ENCODE measurements at places on chromosomes 11 and 22.

DNA sequence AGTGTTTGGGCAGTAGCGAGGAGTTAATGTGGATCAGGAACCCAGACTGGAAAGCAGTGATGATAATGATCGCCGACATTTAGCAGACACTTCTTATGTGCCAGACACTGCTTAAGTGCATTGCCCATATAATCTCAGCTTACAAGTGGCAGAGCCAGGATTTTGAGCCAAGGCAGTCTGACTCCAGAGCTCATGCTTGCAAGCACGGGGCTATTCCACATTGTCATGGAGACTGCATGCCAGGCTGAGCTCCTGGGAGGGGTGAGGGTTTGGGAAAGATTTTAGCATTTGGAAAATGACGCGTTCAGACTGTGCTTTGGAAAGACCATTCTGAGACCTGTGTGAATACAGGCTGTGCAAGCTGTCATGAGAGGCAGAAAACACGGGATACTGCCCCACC is 302.7 kb downstream of the DDX10 start:
- no peak for DNase-seq

DNA sequence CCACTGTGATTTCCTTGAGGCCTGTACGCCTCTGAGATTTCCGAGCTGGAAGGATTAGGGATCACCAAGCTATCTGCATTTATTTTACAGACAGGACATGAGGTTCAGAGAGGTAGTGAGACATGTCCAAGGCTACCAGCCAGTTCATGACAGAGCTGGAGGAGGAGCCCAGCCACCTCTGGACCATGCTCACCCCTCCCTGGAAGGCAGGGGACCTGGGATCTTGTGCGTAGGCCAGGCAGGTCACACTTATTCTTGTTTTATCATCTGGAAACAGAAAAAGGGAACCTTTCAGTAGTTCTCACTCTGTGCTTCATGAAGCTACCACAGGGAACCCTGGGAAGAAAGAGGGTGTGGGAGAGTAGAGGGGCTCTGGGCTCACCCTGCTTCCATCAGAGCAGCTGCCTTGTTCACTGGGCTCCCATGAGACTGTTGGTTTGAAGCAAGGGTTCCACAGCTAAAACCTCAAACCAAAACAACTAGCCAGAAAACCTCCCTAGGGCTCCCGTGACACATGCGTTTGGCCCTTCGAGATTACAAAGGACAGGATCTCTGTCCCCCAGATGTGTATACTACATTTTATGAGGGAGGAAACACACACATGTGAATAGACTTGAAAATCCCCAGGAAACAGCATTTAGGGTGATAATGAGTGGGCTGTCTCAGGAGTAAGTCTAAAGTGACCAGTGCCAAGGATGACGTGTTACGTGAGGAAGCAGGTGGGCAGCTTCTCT is 106.4 kb downstream of the DSCAML1 start:
- DNase-seq, result no peak

GRCh38 chr22:36884349-36885158 is 23.7 kb downstream of the NCF4 start:
- DNase-seq, result no peak

DNA sequence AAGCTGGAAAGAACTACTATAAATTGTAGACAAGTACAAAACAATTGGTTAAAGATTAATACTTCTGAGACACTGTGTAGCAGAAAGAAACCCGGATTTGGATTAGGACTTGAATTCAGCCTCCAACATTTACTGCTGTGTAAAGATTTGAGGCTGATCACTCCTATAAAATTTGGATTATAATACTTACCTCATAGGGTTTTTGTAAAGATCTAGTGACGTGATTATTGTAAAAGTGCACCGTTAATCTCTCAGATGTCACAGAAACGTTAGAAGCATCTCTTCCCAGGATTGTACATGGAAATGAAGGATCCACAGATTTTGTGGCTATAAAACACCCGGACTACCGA is 323 bp upstream of the HIKESHI start:
- no peak for DNase-seq

- DNase-seq, result no peak
Observed at GRCh38 chr11:34270711-34271110, 87.1 kb downstream of the ABTB2 start.

DNA sequence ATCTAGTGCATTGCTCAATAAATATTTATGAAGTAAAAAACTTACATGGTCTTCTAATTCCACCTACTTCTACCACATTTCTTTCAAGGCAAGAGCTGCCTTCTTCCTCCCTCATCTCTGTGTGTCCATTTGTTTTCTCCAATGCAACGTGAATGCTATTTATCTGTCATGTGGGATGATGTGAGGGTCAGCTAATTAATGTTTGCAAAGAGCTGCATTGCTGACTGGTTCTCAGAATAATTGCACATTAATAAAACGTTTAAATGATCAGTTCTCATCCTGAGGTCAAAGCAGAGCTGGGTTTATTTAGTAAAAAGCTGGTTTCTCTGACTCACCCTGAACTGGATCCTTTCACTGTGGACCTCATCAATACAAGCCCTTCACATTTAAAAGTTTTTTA is 8.7 kb downstream of the TENM4 start:
- no peak for DNase-seq

DNA sequence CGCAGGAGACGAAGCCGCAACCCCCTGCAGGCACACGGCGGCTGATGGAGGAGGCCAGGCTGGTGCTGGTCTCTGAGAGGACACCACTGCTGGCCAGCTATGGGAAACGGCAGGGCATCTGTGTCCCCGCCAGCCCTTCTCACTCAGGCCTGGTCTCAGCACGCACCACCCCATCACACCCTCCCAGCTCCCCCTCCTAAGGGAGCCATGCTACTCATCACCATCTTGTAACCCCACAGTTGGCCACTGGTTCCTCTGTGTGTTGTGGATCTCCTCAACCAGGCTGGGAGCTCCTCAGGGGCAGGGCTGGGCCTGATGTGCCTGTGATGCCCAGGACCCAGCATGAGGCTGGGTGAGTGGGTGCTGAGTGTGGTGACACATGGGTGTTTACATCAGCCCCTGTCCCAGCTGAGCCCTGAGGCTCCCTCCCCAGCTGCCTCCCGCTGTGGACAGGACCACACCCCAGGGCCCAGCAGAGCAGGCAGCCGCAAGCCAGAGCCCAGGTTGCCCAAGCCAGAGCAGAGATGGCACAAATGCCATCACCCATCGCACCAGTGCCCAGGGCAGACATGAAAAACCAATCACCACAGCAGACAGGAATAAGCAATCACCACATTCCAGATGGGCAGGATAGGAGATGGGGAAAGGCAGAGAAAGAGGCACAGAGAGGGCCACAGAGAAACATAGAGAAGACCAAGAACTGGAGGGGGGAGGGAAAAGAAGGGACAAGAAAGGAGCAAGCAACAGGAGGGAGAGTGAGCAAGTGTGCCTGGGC is 8.2 kb downstream of the ARVCF start:
- DNase-seq, result no peak

GRCh38 chr11:82909015-82909640 is 7.6 kb downstream of the DDIAS start:
- no peak for DNase-seq

GRCh38 chr22:19820880-19821522 is 33.7 kb downstream of the GNB1L start:
- DNase-seq, result no peak

- DNase-seq, result no peak
Observed at GRCh38 chr11:88631497-88631896, 294.0 kb upstream of the CTSC start.

GRCh38 chr11:116179401-116179800 is 593.4 kb downstream of the BUD13 start:
- no peak for DNase-seq

GRCh38 chr11:85582111-85582510 is 45.0 kb downstream of the DLG2 start:
- DNase-seq, result no peak

GRCh38 chr11:468493-468892 is 18.4 kb downstream of the PTDSS2 start:
- no peak for DNase-seq

DNA sequence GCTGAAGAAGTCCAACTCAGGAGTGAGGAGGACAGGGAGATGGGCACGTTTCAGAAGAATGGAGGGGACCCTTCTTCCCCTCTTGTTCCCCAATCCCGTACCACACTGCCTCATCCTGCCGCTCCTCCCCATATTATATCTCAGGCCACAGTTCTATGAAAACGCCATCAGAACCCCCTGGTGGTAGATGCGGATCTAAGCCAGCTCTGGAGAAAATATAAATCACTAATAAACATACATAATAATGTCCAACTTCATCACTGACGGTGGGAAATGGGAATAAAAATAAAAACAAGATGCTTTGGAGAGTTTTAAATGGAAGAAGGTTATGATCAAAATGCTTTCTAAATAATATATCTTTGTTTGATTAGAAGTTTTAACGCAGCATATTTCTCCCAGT is 400.3 kb downstream of the CADM1 start:
- DNase-seq, result no peak

- DNase-seq, result no peak
Observed at GRCh38 chr22:30025221-30025620, 55.0 kb upstream of the HORMAD2 start.

GRCh38 chr22:29320546-29320945 is 5.0 kb upstream of the RASL10A start:
- no peak for DNase-seq

DNA sequence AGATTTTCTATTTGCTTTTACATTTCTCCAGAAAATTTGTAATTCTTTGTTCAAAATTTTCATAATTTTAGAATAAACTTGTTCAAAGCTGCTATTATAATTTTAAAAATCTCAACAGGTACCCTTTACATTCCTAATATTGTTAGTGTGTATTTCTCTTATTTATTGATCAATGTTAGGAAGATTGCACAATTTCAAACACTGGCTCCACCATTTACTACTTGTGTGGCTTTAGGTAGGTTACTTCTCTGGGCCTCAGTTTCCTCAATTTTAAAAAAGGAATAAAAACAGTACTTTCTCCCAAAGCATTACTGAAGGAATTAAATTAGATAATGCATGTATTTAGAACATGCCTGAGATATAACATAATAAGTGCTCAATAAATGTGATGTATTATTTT is 180.2 kb downstream of the SBF2 start:
- no peak for DNase-seq

DNA sequence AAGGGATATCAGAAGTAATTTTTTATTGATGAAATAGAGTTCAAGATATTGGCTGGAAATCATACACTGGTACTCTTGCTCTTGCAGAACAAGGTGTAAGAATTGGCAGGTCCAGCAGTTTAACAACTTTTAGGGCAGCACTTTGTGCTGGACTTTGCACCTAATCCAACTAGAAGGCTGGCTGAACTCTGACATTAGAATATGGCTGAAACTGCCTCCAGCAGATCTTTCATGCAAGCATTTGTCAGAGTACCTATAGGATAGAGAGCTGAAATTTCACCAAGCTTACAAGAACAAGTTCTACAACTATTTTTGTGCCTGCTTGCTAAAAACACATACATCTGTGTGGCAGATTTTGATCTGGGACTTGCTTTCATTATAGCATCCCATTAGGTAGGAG is 17.2 kb downstream of the HPS5 start:
- no peak for DNase-seq

DNA sequence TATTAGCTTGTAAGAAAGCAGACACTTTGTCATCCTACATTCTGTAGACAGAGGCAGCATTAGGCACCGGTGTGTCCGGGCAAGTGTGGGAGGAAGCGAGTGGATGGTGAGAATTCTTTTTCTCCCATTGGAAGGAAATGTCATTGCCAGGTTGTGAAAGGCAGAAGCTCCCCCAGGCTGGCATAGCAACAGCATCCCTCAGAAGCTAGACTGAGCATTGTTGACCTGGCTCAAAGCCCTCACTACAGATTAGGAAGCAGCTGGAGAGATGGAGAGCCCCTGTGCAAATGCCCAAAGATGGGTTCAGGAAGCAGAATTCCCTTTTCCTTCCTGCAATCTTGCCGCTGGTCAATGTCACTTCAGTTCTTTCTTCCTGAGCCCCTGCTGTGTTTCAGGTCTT is 1299.3 kb downstream of the TBC1D22A start:
- no peak for DNase-seq

DNA sequence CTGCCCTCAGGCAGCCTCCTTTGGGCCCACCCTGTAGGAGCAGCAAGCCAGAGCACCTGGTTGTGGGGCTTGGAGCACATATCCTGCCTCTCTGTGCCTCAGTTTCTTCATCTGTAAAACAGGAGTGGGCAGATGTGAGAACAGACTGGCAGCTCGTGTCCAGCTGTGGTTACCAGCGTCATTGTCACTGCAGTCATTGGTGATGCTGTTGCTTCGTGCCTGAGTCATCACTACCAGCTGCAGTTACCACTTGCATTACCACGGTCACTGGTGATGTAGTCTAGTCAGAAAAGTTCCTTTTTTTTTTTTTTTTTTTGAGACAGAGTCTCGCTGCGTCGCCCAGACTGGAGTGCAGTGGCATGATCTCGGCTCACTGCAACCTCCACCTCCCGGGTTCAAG is 20.4 kb downstream of the RSPH14 start:
- no peak for DNase-seq

- no peak for DNase-seq
Observed at GRCh38 chr11:125933030-125933813, 12.6 kb upstream of the VSIG10L2 start.

- DNase-seq, result no peak
Observed at GRCh38 chr11:94332814-94333213, 28.4 kb downstream of the IZUMO1R start.

DNA sequence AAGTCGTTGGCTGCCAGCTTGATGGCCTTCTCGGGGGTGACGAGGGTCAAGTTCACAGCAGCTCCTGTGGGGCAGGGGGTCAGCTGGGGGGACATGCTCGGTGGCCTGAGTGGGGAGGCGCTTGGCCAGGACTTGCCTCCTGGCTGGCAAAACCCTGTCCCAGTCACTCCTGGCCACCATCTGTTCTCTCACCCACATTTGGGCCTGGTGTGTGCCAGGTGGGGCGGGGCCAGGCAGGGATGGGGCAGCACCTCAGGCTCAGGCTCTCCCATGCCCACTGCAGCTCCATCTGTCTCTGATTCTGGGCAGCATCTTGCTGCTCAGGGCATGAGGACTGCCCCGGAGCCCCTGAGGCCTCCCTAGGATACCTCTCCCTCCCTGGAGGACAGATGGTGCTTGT is 3.7 kb upstream of the CEND1 start:
- no peak for DNase-seq

DNA sequence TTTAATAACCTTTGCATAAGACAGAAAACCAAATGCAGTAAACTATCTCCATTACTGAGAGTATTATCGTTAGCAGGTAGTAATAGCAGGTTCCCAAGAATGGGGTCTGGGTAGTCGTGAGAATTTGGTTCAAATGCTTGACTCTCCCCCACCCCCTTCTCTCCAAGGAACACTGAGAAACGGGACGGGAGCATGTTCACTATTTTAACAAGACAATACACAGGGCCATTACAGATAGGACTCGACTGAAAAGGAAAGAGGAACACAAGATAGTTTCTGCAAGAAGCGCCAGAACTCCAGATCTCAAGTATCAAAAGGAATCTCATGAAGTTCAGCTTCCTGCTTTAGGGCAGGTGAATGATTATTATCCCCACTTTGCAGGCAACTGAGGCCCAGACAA is 27.0 kb downstream of the KMT5B start:
- DNase-seq, result no peak

DNA sequence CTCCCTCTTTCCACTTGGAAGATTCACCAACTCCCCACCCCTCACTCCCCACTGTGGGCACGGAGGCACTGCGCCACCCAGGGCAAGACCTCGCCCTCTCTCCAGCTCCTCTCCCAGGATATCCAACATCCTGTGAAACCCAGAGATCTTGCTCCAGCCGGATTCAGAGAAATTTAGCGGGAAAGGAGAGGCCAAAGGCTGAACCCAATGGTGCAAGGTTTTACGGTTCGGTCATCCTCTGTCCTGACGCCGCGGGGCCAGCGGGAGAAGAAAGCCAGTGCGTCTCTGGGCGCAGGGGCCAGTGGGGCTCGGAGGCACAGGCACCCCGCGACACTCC is 397 bp upstream of the CD44 start:
- no peak for DNase-seq

- DNase-seq, result no peak
Observed at GRCh38 chr11:69799582-69799981, 19.6 kb downstream of the FGF3 start.

Measured in neural crest cell (in vitro differentiated cells).